ENCODE measurements at places on chromosomes 2 and 18.
A peak's percentile ranks its signal among the peaks of the same experiment; 100 is the strongest.

DNA sequence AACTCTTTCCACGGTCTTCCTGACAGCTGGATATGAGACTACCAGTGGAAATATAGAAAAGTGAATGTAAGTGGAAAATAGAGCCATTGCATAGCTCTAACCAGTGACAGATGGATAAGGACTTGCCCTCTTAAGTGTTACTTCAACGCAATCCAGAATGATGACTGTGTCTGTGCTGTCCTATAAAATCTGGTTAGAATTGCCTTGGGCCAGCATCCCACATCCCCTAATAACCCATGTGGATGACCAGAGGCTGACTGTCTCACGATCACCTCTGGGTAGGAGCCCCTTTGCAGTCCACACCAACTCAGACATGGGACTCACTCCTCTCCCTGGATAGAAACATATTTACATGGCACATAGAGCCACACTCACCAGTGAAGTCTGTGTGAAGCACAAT, 186.6 kb downstream of the C1D start:
- DNase-seq: no peak

- DNase-seq: no peak
Measured at GRCh38 chr18:41982942-41983660, 28.1 kb downstream of the PIK3C3 start.

GRCh38 chr2:123688231-123688940, 336.7 kb upstream of the CNTNAP5 start:
- no peak for DNase-seq

DNA sequence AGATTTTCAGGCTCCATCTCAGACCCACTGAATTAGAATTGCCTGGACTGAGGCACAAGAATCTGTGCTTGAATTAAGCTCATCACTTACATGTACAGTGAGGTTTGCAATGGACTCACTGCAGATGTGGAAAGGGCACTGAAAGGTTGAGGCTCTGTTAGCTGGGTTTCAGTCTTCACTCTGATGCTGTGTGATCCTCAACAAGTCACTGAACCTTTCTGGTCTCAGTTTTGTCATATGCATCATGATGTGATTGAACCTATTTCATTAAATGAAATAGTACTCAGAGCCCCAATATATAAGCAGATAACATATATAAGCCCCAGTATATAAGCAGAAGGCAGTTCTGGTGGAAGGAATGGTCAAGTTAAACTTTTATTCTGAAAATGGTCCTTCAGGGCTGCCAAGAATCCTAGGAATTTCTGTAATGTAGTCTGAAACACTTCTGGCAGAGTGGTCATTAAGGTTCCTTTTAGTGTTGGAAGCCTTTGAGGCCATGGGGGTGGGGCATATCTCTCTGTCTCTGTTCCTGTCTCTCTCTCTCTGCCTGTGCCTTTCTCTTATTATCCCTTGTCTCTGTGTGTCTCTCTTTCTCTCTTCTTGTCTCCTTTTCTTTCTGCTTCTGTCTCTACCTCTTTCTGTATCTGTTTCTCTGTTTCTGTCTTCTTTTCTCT, 110.4 kb downstream of the ADCYAP1 start:
- no peak for DNase-seq

DNA sequence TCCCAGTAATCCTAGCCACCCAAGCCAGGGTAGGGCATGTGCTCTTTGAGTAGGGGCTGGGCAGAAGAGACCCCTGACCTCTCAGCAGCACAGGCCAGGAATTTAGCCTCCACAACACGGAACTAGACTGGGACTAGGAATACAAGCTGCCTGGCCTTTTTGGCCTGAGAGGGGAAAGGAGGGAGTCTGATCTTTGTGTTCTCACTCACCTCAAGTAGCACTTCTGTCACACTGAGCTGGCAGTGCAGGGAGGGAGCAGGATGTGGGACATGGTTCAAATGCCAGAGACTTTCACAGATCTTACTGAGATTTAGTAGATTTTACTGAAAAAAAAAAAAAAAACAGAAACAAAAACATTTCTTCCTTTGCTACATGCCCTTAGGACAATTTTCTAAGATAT, 395.2 kb downstream of the CMPK2 start:
- DNase-seq: no peak

- DNase-seq: no peak
Measured at GRCh38 chr2:30225131-30225762, 6.1 kb upstream of the LBH start.

- DNase-seq: no peak
Measured at GRCh38 chr2:197378086-197378485, 56.7 kb downstream of the SF3B1 start.

GRCh38 chr2:190344276-190344827, 963 bp downstream of the INPP1 start:
- no peak for DNase-seq

DNA sequence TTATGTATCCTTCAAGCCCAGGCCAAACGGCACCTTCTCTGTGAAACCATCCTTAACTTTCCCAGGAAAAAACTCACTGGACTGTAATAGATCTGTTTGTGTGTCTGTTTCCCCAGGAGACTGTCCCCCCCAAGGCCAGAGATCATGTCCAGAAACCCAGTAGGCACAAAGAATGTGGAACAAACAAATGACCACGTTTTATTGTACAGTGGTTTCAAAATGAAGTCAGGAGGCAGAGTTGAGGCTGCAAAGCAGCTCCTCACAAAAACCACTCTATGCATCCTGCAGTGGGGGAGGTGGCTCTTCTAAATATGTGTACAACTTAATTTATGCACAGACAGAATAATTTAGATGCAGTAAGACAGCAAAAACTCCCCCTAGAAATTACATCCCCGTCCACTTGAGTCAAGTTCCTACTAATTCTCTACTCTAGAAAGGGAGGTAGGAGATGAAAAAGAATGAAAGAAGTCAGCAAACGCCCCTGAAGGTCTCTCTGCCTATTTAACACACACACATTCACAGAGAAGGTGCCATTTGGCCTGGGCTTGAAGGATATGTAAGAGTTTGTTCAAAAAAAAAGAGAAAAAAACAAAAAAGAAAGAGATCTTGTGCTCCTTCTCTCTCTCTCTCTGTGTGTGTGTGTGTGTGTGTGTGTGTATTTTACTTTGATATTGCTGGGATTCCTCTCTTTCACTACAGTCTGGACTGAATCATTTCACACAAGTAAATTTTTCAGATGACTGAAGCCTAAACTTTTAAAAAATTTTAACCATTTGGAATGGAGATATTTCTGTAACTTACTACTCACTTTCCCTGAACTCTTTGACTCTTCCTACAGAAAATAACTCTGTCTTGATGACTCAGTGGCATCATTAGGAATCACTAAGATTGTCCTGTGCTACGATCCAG, 19.5 kb downstream of the BCL2 start:
- DNase-seq: no peak

GRCh38 chr2:236194786-236195185, 26.6 kb upstream of the GBX2 start:
- no peak for DNase-seq

GRCh38 chr2:226544596-226545210, 254.9 kb downstream of the IRS1 start:
- DNase-seq: no peak

DNA sequence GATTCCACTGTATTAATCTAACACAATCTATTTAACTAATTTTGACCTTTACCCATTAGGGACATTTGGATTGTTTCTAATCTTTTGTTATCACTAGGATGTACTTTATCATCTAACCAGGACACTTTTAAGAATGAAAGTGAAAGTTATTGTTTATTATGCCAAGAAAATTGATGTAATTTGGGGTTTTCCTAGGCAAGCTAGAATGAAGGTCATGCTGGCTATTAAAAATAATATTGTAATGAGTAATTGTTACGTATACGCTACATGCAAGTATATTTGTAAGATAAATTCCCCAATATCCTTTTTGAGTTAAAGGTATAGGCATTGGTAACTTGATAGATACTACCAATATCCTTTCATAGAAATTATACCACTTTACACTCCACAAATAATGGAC, 74.6 kb downstream of the COL5A2 start:
- DNase-seq: no peak

GRCh38 chr2:27730980-27731691, 40.4 kb upstream of the MRPL33 start:
- no peak for DNase-seq

DNA sequence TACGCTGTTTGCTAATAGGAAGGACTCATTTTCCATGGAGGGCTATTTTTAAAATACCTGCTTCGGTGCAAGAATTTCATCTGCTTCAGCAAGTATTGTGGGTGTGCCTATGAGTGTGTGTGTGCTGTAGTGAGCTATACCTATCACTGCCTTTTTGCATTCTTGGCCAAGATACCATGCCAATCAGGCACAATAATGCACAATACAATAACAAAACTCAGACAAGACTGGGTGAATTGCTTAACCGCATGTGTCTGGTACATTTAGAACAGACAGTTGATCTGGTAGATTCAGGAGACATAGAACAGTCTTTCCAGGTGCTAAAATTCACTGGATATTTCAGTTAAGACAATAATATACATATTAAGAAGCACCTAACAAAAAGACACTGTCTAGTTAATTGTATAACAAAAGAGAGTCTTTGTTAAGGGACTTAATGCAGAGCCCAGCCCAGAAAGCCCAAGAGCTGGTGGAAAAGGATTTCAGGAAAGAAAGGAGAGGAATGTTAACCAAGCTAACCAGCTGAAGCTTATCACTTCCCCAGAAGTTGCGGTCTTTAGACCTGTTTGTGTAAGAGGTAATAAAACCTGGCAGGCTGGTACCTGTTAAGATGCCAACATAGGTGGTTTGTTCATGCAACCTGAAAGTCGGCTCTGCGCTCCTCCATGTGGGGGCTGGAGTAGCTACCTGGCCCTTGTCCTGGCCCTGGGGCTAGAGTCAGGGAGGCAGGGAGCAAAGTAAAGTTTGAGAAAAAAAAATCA, 153.3 kb upstream of the RBMS1 start:
- no peak for DNase-seq

DNA sequence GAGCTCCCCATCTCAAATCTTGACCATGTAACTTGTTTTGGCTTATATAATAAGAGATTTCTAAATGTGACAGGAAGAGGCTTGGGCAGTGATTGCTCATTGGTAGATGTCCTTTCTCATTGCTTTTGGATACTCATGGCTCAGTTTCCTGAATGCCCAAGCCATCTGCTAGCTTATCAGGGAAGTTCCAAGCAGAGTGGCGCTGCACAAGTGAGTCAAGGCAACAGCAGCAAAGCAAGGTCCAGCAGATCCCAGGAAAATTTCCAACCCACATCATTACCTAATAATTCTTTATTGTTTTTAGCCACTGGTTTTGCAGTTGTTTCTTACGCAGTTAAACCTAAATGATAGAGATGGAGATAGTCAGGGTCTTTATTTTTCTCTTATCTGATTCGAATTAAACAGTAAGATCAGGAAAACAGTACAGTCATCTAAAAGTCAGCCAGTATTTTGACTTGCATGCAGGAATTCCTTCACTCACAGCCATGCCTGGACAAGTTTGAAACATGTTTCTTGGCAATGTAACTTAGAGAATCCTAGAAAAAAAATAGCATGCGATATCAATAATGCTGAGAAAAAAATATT, 349.7 kb upstream of the TMEFF2 start:
- DNase-seq: no peak

GRCh38 chr2:54808661-54809060, 85.2 kb downstream of the EML6 start:
- no peak for DNase-seq

- DNase-seq: no peak
Measured at GRCh38 chr2:159065313-159065712, 96.9 kb downstream of the TANC1 start.

DNA sequence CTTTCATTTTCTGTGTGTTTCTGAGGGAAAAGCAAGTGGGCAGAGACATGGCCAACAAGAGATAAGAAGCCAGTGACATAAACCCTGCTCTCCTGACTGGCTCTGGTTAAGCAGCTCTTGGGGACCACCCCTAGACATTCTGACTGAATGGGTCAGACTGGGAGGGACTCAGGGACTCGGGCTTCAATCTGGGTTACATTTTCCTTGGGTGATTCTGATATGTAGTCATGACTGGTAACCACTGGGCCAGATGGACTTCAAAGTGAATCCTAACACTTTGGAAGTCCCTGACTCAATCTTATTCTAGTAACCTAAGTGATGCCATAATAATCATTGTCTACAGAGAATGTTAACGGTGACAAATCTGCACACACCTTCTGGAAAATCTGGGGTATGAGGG, 397.8 kb downstream of the NBAS start:
- no peak for DNase-seq

DNA sequence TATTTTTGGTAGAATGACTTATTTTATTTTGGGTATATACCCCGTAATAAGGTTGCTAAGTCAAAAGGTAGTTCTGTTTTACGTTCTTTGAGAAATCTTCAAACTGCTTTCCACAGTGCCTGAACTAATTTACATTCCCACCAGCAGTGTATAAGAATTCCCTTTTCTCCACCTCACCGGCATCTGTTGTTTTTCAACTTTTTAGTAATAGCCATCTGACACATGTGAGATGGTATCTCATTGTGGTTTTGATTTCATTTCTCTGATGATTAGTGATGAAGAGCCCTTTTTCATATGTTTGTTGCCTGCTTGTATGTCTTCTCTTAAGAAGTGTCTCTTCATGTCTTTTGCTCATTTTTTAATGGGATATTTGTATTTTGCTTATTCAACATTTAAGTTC, 215.2 kb upstream of the TFPI start:
- no peak for DNase-seq

DNA sequence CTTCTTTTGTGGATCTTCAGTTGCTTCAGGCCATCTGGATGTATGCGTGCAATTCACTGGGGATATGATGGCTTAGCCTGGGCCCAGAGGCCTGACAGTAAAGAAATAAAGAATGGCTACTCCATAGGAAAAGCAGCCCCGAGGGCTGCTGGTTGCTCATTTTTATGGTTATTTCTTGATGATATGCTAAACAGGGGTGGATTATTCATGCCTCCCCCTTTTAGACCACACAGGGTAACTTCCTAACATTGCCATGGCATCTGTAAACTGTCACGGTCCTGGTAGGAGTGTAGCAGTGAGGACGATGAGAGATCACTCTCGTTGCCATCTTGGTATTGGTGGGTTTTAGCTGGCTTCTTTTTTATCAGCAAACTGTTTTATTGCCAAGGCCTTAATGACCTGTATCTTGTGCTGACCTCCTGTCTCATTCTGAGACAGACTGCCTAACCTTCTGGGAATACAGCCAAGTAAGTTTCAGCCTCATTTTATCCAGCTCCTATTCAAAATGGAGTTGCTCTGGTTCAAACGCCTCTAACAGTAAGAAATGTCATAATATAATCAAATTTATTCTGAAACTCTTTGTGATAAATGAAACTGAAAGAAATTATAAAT, 60.5 kb downstream of the DSEL start:
- no peak for DNase-seq

DNA sequence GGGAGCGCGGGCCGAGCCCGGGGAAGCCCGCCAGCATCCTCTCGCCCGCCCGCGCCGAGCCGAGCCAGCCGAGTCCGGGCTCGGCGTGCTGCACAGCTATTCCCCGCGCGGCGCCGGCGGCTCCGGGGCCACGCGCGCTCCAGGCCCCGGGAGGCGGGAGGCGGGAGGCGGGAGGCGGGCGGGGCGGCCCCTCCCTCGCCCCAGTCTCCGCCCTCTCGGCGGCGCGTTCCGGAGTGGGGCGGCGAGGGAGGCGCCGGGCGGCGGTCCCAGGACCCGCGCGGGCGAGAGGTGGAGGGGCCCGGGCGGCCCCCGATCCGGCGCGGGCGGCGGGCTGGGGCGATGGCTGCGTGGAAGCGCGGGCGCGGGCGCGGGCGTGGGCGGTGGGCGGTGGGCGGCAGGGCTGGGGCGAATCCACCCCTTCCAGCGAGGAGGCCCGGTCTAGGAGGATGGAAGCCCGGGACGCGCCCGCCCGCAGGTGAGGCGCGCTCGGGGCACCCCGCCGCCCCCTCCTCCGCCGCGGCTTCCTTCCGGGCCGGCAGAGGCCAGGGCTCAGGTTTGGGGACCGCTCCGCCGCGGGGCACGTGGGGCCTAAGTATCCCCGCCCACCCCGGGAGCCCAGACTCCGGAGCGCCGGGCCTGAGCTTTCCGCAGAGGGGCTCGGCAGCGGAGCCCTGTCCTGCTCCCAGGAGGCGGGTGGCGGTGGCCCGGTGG, at the start of gene ADCY3:
ADCY3 (minus strand) TSS at position 140 of the 711 bp plus-strand sequence. CDS start 1,250 bp downstream, outside the sequence.
- peak; percentile 32 for DNase-seq
